Hepatic stellate cell (primary cell): ENCODE measurements at places on chromosomes 11 and 22.

- DNase-seq, result no peak
Observed at GRCh38 chr11:65308281-65308891, 6.3 kb upstream of the CDC42EP2 start.

- DNase-seq, result no peak
Observed at GRCh38 chr11:71186806-71187205, 65.6 kb downstream of the SHANK2 start.

GRCh38 chr11:77753230-77753629 is 67.3 kb downstream of the RSF1 start:
- DNase-seq, result no peak

DNA sequence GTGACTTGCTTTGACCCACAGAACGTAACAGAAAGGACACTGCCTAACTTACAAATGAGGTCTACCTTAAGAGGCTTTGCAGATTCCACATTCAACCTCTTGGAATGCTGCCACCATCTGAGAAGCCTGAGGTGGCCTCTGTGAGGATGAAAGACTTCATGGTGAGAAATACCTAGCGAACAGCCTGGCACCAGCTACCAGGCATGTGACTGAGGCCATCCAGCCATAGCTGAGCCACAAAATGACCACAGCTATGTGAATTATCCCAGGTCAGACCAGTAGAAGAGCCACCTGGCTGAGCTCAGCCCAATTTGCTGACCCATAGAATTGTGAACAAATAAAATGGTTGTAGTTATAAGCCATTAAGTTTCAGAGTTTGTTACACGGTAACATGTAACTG is 37.5 kb downstream of the PPARA start:
- DNase-seq, result no peak

GRCh38 chr11:2516276-2517015 is 71.6 kb downstream of the KCNQ1 start:
- no peak for DNase-seq

- DNase-seq, result no peak
Observed at GRCh38 chr22:17562906-17563870, at the start of gene SLC25A18. Gene SLC25A18 (plus strand): TSS chr22:17563498. CDS start chr22:17579945, 16,447 bp downstream.

GRCh38 chr11:96179905-96180304 is 163.1 kb downstream of the MAML2 start:
- DNase-seq, result no peak

DNA sequence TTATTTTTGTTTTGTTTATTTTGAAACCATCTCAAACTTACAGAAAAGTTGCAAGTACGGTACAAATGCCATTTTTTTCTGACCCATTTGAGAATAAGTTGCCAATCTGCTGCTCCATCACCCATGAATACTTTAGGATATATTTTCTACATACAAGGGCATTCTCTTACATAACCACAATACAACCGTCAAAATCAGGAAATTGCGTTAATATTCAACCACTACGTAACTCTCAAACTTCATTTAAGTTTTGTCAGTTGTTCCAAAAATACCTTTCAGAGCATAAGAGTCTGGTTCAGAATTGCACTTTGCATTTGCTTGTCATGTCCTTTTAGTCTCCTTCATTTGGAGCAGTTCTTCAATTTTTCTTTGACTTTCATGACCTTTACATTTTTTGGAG is 194.3 kb upstream of the BDNF start:
- no peak for DNase-seq

- no peak for DNase-seq
Observed at GRCh38 chr11:40175980-40176379, 1283.5 kb downstream of the LRRC4C start.

DNA sequence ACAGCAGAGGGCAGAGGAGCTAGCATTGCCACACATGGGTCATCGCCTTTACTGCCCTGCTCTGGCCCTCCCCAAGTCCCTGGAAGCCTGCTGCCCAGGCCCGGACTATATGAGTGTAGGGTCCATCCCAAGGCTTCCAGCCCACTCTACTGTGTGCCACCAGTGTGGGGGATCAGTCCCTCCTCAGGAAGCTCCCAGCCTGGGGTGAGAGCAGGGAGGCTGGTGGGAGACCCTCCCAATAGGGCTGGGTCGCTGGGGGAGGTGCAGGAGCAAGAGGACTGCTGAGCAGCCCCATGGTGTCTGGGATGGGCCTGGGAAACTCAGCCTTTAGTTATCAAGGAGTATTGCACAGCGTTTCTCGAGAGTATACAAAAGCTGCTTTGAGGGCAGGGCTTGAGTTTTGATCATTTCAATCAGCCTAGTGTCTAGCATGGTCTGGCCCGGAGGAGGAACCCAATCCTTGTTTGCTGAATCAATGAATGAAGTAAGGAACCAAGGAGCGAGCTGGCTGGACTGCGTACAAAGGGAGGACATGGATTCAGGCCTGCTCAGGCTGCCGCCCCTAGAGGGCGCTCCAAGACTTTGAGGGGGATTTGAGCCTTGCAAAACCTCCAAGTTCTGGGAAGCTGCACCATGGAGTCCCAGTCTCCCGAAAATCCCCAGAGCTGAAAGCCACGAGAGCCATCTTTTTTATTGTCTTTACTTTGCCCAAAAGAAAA is 89.0 kb upstream of the PARVA start:
- peak; percentile 86 for DNase-seq

DNA sequence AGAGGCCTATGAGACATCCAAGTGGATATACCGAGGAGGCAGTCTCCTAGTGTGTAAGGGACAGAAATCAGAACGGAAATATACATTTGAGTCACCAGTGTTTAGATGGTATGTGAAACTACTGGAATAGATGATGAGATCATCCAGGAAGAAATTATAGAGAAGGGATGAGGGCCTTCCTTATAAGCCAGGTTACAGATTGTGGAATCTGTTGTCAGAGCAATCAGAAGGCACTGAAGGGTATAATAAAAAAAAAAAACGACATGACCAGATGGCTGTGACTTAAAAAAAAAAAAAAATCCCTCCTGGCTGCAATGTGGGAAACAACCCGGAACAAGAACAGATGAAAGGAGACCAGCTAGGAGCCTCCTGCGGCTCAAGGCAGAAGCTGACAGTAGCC is 2.7 kb downstream of the MAJIN start:
- peak; percentile 48 for DNase-seq

- DNase-seq, result peak; percentile 29
Observed at GRCh38 chr11:5992604-5993251, 5.9 kb upstream of the OR52L1 start.

GRCh38 chr11:8089791-8090510 is 8.9 kb downstream of the TUB start:
- DNase-seq, result no peak

GRCh38 chr11:64522036-64522435 is 69.0 kb upstream of the SLC22A12 start:
- DNase-seq, result no peak

GRCh38 chr11:47863189-47863897 is 15.2 kb upstream of the NUP160 start:
- peak; percentile 28 for DNase-seq

DNA sequence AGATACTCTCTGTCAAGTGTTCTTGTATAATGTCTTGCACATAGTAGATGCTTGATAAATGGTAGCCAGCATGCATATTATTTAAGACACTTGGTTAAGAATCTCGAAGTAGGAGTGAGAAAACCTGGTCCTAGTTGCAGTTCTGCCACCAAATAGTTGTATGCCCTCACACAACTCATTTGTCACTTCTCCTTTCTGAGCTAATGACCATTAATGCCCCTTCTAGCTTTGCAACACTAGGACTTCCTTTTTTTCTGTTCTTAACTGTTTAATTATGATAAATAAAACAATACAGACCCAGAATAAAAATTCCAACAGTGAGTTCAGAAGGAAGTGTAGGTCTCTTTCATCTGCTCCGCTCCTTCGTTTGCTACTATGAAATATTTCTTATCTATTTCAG is 453.6 kb downstream of the TMEM135 start:
- no peak for DNase-seq

DNA sequence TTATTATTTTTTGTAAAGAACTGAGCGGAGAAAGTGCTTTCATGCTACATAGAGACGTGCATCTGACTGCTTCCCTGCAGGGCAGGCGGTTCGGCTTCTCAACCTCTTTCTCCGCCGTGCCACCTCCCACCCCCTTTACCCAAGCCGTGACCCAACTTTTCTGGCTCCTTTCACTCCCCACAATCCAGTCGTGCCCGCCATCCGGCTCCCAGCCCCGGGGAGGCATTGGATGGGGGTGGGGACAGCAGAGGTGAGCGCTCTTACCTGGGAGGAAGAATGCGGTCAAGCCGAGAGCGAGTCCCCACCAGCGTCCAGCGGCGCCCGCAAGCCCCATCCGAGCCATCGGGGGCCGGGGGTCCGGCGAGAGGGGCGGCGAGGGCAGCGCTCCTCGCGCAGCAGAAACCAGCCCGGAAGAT is 781 bp downstream of the NECTIN1 start:
- peak; percentile 54 for DNase-seq

DNA sequence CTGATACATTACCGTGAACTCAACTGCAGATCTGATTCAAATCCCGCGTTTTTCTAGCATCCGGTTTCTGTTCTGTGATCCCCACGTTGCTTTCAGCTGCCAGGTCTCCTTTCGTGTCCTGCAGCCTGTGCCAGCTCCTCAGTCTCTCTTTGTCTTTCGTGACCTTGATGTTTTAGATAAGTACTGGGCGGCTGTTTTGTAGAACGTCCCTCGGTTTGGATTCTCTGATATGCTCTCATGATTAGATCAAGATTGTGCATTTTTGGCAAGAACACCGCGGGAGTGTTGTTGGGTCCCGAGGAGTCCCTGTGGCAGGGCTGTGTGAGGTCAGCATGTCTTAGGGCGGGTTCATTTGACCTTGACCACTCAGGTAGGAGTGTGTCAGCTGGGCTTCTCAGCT is 38.6 kb downstream of the KCNQ1 start:
- no peak for DNase-seq

DNA sequence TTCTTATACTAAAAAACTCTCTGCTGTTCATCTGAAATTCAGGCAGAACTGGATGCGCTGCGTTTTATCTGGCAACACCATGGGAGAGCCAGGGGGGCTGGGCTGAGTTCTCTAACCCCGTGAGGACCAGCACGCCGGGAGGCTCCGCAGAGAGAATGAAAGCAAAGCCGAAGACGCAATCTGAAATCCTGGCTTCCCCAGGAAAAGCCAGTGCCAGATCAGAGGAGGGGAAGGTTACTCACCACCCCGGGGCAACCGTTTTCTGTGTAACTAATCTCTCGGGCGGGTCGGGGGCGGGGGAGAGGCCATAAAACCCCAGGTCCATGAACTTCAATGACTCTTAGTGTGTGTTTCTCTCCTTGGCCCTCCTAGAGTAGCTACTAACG is 99.4 kb downstream of the SHANK2 start:
- DNase-seq, result peak; percentile 72

DNA sequence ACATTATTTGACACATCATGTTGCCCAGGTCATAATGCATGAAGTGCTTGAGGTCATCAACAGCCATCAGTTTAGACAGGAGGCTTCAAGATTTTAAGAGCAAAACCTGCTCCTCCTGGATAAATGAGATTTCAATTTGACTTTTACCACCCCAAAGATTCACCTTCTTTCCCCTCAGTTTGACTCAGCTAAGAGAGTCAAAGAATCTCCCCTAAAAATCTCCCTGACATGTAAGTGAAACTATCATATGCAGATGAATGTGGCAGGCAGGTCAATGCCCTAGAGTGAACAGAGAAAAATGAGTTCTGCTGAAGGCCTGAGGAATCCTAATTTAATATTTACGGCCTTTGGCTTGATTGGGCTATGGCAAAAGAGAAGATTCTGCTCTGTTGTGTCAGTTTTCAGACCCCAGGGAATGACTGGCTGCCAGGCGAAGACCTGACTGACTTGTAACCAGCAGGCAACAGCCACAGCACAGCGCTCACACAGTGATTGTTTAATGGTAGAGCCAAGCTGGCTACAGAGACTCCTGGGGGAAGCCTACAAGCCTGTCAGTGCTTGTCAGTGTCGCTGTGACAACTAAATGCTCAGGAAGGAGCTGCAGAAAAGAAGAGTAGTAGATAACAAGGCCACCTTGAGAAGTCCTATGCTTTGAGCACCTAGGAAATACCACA is 491.2 kb upstream of the LRRC4C start:
- DNase-seq, result no peak

DNA sequence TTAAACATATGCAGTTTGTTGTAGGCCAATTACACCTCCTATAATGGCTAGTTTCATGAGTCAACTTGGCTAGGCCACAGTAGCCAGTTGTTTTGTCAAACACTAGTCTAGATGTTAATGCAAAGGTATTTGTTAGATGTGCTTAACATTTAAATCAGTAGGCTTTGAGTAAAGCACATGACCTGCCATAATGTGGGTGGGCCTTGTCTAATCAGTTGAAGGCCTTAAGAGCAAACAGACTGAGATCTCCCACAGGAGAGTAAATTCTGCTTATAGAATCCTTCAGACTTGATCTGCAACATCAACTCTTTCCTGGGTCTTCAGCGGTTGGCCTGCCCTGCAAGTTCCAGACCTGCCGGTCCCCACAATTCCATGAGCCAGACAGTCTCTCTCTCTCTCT is 1345.9 kb downstream of the BRD1 start:
- no peak for DNase-seq

- peak; percentile 52 for DNase-seq
Observed at GRCh38 chr11:62710001-62710345, 2.5 kb downstream of the GNG3 start.

DNA sequence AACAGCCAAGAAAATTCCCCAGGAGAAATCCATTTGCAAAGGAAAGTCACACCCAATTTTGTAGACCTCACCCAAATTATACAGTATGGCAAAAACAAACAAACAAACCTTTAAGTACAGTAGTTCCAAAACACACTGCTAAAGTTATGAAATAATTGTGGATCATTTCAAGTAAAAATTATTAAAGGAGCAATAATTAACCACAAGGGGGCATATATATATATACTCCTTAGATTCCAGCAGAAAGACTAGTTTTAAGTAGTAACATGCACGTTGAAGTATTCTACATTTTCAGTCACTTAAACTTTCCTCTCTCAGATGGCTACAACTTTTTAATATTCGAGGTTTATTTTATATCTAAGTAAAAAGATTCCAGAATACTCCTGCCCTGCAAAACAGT is 26.8 kb downstream of the RNF141 start:
- DNase-seq, result no peak

DNA sequence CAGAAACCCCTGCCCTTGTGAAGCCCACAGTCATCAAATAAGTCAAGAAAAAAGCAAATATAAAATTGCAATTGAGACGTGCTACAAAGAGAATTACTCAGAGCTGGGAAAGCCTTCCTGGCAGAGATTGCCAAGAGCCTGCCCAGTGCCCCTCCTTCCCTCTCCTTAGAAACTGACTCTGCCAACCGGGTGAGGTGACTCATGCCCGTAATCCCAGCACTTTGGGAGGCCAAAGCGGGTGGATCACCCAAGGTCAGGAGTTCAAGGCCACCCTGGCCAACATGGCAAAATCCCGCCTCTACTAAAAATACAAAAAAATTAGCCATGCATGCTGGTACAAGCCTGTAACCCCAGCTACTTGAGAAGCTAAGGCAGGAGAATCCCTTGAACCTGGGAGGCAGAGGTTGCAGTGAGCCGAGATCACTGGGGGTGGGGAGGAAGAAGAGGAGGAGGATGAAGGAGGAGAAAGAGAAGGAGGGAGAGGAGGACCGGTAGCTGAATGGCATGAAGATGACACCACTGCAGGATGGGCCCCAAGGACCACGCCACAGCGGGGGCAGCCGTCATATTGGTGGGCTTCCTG is 76.1 kb upstream of the RTL6 start:
- DNase-seq, result no peak

GRCh38 chr11:9905960-9906791 is 242.3 kb downstream of the SWAP70 start:
- DNase-seq, result peak; percentile 74

- no peak for DNase-seq
Observed at GRCh38 chr11:17164361-17165246, 43.2 kb downstream of the PIK3C2A start.
